Stimulated activated CD4-positive, alpha-beta T cell treated with anti-CD3 and anti-CD28 coated beads, Interleukin-1b, Interleukin-23, amount 100 ng/mL, for 1 hour (primary cell): ENCODE measurements at places on chromosomes 4 and X.

DNA sequence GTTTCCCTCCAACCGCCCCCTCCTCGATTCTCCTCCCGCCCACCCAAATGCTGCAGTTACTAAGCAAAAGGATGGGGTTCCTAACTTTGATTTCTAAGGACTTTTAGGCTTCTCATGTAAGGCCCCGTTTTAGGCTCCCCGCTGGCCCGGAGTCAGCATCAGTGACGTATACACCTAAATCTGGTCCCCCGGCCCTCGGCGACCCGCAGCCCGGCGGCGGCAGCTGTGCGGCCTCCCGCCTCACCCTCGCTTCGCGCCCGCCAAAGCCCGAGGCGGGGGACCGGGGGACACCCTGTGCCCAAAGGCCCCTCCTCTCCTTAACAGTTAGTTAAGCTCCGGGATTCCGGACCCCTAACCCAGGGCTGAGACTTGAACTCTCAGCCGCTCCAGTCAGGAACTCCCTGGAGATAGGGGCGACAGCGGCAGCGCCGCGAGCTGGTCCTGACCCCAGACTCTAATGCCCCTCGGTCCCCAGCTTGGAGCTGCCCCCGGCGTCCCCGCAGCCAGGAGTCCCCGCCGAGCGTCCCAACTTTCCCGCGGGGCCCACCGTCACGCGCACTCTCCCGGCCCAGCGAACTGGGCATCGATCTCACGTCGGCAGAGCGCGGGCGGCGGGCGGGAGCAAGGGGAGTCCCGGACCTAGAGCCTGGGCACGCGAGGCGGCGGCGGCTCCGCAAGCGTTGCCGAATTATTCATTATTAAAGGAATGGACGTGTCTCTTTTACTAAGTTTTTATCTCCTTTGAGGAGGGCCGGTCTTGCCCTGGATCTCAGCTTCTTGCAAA is 1.5 kb upstream of the NR3C2 start:
- peak; percentile 5 for DNase-seq

DNA sequence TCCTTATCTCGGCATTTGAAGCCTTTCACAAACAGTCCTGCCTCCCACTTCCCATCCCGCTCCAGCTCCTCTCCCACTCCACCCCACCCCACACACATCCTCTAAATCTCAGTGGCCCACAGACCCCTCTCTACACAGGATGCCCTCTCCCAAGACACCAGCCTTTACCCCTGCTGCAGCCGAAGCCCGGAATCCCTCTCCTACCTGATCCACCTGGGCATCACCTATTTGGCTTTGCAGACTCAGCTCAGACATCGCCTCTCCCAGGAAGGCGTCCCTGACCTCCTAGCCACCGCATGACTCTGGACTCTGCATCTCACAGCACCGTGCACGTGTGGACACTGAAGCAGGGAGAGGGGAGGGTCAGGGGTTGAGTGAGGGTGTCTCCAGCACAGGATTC is 11.5 kb downstream of the PPP2R2C start:
- DNase-seq, result no peak

- DNase-seq, result no peak
Observed at GRCh38 chrX:15511563-15511962, 11.0 kb downstream of the BMX start.

GRCh38 chr4:134465417-134465816 is 263.8 kb upstream of the PABPC4L start:
- no peak for DNase-seq

DNA sequence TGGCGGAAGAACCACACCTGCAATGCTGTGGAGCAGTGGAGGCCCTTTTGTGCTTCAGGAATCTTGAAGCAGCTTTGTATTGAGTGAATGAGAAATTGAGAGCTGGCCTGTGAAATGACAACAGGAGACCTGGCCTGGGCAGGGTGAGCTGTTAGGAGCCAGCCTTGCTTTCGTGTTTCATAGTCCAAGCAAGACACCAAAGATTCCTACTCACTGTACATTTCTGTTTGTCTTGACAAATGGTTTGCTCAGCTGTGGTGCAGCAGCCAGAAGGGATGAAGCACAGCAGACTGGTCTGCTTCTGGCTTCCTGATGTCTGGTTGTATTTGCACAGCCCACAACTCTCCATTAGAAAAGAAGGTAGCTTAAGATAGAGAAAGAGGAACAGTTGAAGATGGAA is 96.5 kb downstream of the GATB start:
- no peak for DNase-seq
